Stimulated activated CD4-positive, alpha-beta T cell treated with anti-CD3 and anti-CD28 coated beads, Interleukin-2, amount 100 ng/mL, for 48 hours (primary cell): ENCODE measurements at places on chromosomes 2 and 18.

- no peak for DNase-seq
Measured at GRCh38 chr18:55076643-55077218, 117.5 kb upstream of the CCDC68 start.

- DNase-seq = no peak
Measured at GRCh38 chr2:105410554-105410953, 11.7 kb upstream of the FHL2 start.

- DNase-seq = no peak
Measured at GRCh38 chr2:26752656-26753055, 11.4 kb upstream of the SLC35F6 start.

DNA sequence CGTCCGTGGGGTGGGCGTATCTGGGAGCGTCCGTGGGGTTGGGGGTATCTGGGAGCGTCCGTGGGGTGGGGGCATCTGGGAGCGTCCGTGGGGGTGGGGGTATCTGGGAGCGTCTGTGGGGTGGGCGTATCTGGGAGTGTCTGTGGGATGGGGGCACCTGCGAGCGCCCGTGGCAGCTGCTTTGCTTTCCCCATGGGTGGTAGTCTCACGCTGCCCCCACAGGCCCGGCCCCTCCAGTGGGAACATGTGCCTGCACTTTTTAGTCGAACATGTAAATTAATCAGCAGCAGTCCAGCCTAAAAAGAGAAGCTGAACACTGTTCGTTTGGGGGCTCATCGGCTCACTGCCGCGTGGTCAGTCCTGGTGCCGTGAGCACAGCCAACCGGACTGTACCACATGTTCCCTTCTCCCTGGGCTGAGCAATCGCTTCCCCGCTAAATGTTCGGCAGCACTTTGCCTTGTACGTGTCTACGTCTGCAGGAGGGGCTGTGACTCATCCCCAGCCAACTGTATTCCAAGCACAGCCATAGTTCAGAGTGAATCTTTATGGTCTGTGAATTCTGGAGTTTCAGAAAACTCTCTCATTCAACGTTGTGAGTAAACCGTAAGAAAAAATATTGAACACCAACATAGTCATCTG, 271.5 kb downstream of the AGAP1 start:
- DNase-seq = no peak

DNA sequence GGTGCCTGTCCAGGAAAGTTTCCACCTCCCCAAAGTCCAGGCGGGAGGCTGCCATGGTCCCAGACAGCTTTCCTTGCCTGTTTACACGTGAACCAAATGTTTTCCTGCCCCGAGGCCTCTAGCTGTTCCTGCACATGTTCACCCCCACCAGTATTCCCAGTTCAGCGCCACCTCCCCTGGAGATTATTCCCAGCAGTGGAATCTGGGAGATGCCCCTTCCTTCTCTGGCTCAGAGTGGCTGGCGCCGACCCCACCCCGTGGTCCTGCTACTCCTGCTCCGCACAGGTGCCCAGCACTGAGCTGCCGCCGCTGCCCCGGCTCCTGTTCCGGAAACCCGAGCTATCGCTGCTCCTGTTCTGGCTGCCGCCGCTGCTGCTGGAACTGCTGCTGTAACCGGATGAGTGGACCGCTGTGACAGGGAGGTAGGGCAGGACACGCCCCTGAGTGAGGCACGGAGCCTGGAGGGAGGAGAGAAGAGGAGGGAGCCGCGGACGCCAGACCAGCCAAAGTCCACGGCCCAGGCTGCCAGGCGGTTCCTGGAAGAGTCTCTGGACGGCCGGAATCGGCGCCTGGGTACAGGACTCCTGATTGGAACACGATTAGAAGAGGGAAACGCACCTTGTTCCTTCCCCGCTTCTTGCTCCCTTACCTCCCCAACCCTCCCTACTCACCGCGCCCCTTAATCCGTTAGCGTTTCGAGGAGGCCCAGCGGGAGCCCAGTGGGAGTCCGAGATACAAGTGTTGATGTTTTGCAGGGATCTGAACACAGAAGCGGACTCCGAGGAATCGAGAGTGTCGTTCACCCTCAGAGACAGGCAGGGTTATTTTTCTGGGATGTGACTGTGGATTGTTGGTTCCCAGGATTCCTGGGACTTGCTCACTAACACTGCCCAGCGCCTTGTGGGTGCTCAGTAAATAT, at the start of gene PDE11A:
Gene PDE11A, minus strand, starts transcription at position 395 of the 919 bp plus-strand sequence. Its CDS starts 340 bp downstream, at position 55.
- peak; percentile 37 for DNase-seq

DNA sequence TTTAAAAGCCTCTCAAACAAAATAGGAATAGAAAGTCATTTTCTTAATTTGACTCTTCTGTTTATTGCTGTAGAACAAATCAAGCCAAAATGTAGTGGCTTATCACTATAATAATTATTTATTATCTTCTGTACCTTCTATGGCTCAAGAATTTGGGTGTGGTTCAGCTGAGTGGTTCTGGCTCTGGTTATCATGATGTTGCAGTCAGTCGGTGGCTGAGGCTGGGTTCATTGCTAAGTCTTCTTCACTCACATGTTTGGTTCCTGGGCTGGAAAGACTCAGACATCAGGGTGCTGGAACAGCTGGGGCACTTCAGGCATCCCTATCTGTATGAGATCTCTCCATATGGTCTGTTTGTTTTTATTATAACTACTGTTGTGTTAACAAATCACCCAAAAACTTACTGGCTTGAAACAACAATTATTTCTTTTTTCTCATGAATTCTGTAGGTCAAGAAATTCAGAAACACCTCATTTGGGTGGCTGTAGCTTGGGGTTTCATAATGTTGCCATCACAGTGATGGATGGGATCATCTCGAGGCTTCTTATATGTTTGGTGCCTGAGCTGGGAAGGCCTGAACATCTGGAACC, 242.6 kb upstream of the FBXO11 start:
- no peak for DNase-seq

- DNase-seq = peak; percentile 24
Measured at GRCh38 chr2:10790228-10790973, 22.2 kb downstream of the PDIA6 start.
